ENCODE measurements at places on chromosomes 4 and X.
A peak's percentile ranks its signal among the peaks of the same experiment; 100 is the strongest.

GRCh38 chrX:115939636-115940160, 230.8 kb upstream of the AGTR2 start:
- DNase-seq: no peak

DNA sequence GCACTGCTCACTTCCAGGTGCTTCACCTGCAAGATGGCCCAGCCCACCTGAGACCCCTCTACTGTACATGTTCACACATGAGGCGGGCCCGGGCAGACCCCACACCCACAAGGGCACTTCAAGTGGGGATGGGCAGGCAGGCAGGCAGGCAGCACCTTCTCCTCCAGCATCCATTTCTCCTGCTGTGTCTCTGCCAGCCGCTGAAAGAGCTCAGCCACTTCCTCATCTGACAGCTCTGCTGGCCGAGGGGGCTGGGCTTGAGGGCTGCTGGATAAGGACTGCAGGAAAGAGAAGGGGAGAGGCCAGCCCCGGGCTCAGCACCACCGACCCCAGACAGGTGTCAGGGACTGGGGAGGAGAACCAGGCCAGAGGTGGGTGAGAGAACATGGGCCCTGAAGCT, 4.4 kb upstream of the KCND1 start:
- no peak for DNase-seq

GRCh38 chr4:104795264-104795939, 300.7 kb upstream of the CXXC4 start:
- no peak for DNase-seq

GRCh38 chr4:183960962-183961541, 55.9 kb downstream of the STOX2 start:
- DNase-seq: no peak

DNA sequence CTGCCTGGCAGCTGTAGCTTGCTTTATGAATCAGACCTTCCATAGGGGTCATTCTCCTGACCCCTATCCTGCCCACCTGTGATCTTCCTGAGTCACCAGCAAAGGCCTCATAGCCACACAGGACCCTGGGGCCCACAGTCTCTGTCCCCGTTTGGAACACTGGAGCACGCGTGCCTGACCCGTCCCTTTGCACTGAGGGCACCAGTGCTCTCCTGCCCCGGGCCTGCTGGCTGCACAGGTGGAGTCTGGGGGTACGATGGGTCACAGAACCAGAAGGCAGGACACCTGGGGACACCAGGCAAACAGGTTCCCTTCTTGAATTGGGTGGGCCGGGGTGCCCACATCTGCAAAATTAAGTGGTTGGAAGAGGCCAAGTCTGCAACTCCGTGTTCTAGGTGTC, 97.2 kb downstream of the CPZ start:
- no peak for DNase-seq

DNA sequence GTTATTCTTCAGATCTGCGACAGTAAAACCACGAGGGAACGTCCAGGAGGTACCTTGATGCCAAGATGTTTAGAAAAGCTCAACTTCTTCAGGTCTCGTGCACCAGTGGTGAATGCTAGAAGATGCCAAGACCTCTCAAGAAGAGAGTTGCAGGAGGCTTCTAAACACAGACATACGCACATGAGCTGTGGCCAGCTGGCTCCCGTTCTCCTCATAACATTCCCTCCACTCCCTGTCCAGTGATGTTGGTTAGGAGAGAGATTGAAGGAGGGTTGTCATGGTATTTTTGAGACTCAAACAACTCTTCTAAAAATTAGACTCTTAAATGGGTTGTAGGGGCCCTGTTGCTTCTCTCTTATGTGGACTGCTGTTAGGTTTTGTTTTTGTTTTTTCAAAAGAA, 184.3 kb downstream of the QDPR start:
- no peak for DNase-seq

DNA sequence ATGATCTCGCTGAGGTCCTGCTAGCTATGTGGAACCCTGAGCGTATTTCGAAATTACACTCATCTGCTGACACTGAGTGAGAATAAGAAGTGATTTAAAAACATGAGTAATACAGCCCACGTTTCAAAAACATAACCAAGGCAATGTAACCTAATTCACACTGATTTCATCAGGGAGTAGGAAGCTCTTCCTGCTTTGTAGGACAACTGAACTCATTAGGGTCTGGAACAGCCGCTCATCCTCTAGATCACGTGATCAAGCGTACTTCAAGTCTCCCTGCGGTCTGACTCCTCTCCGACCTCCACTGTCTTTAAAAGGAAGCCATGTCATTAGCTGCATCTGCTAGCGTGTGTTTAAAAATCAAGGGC, 138.0 kb downstream of the NSUN7 start:
- peak; percentile 52 for DNase-seq

GRCh38 chr4:6306299-6306698, 36.6 kb downstream of the WFS1 start:
- no peak for DNase-seq

GRCh38 chr4:517806-518070, 18.7 kb downstream of the PIGG start:
- DNase-seq: no peak

DNA sequence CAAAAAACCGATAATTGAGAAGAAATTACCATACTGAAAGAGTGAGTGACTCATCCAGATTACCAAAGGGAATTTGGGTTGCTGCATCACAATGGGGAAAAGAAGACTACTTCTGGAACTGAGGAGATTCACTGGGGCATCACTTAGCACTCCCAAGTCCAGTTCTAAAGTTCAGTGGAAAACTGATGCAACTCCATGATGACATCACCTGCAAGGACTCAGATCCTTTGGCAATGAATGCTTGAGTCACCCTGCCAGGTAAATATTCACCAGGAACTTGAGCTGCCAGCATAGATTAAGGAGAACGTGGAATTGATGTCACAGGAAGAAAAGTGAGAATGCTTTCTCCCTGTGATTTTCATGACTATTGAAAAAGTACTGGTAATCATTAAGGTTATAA, 32.0 kb upstream of the SMIM10L2A start:
- no peak for DNase-seq

- DNase-seq: no peak
Measured at GRCh38 chrX:37782359-37782758, 2.5 kb downstream of the CYBB start.

GRCh38 chr4:28868841-28869240, 1851.3 kb upstream of the PCDH7 start:
- peak; percentile 38 for DNase-seq

GRCh38 chr4:88108747-88109122, 49.7 kb downstream of the ABCG2 start:
- peak; percentile 15 for DNase-seq

DNA sequence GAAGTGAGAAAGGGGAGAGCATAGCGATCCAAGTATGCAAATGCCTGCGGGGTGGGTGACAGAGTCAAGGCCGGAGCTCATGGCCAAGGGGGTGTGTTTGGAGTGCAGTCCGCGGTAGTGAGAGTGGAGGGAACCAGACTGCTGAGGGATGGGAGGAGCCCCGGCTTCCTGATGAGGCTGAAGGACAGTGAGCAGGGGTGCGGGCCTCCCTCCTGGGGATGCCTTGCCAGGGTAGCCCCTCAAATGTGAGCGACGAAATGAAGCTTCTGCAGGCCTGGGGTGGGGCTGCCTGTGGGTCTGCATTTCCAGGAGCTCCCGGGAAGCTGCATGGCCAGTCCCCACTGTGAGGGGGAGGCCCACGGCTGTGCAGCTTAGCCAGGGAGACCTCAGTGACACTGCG, 45.0 kb downstream of the PSAPL1 start:
- no peak for DNase-seq

DNA sequence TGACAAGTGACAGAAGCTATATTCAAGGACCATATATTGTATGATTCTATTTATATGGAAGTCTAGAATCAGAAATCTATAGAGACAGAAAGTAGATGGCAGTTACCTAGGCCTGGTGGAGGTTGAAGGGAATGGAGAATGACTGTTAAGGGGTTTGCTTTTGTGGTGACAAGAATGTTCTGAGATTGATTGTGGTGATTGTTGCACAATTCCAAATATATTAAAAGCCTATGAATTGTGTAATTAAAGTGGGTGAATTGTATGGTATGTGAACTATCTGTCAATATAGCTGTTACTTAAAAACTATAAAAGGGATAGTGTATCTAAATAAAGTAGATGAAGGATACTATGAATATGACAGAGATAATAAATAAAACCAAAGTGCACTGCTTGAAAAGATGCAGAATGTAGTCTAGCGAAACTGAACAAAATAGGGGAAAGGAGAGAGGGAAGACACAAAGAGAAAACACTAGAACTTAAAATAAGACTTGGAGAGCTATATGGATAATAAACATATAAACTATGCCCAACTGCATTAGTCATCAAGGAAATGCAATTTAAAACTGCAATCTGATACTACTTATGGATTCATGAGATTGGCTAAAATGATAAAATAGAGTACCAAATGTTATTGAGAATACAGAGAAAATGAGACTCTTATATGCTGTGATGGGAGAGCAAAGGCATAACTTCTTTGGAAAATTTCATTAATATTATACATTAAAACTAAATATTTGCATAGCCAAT, 82.1 kb upstream of the BANK1 start:
- no peak for DNase-seq

DNA sequence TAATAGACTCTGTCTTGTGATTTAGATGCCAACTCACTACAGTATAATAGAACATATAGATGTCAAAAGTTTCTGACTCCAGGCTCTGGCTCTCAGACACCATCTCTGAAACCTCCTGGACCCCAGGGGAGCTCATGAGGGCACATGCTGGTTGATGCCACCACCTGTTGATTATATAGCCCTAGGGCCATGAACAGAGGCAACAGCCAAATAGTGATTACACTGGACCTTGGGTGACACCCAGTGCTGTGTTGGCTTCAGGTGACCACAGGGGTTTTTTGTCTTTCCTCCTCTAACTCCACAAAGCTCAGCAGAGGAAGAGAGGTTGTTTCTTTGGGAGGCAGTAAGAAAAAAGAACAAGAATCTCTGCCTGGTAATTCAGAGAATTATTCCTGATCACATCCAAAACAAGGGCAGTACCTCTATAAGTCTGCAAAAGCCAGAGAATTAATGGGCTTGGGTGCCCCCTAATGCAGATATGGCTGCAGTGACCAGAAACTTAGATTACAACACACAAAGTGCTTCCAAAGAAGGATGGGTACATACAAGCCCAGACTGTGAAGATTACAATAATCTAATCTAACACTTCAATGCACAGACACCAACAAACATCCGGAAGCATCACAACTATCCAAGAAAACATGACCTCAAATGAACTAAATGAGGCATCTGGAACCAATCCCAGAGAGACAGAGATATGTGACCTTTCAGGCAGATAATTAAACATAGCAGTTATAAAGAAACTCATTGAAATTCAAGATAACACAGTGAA, 1920.6 kb downstream of the ARAP2 start:
- DNase-seq: peak; percentile 13

GRCh38 chrX:19697416-19697815, 182.1 kb upstream of the MAP3K15 start:
- DNase-seq: no peak

DNA sequence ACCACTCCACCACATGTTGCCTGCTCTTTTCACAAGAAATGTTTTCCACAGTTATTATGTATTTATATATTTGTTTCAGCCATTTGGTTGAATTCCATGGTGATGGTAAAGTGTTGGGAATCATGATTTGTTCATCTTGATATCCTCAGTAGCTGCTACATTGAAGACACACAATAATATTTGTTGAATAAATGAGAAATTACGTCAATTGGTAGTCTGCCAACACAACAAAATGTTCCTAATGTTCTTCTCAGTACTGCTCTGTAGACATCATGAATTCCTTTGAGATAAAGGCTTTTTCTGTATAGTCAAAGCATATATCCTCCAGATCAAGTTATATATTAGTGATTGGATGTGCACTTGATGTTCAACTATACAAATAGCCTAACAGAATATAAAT, 29.5 kb downstream of the CXXC4 start:
- no peak for DNase-seq

GRCh38 chrX:302975-303374, 15.6 kb downstream of the GTPBP6 start:
- DNase-seq: no peak

GRCh38 chr4:13821522-13821921, 194.0 kb upstream of the BOD1L1 start:
- no peak for DNase-seq

GRCh38 chr4:15162465-15163283, 160.4 kb downstream of the CPEB2 start:
- DNase-seq: peak; percentile 32

DNA sequence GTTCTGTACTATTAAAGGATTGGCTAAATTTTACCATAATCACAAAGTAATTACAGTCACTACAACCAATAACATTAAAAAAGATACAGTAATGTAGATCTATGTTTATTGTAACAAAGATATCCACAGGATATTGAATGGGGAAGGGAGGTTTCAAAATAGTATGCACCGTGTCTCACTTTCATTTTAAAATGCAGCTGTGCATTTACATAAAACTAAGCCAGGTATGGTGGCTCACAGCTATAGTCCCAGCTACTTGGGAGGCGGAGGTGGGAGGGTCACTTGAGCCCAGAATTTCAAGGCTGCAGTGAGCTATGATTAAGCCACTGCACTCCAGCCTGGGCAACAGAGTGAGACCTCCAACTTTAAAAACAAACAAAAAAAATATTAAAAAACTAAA, 8.5 kb downstream of the SRP72 start:
- no peak for DNase-seq

DNA sequence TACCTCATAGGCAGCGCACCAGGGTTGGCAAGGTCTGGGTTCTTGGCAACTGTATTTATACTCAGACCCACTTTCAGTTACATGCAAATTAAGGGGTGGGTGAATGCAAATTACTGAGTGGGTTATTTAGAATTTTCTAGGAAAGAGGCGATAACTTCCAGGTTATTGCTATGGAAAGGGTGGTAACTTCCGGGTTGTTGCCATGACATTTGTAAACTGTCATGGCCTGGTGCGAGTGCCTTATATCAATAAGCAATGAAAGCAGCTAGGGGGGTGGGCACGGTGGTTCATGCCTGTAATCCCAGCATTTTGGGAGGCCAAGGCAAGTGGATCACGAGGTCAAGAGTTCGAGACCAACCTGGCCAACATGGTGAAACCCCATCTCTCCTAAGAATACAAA, 57.5 kb upstream of the SLC7A3 start:
- no peak for DNase-seq

GRCh38 chr4:109155084-109155483, 147.4 kb downstream of the COL25A1 start:
- no peak for DNase-seq

DNA sequence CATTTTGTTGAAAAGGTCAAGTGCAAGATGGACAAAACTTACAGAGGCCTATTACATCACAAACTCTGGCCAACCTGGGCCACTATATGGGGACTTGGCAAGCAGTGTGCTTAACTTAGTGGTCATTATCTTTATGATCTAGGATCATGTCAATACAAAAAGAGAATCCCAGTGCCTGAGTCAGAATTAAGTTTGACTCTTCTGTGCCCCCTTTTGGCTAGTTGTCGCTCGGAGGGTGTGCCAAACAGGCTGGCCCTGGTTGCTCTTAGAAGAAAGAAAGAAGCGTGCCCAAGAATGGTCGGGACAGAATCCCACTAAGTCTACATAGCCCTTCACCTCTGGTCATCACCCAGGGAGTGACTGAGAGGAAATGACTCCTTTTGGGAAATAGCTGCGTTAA, 100.1 kb downstream of the EIF4E start:
- DNase-seq: peak; percentile 18

GRCh38 chr4:172654457-172654856, 514.2 kb upstream of the GALNT7 start:
- no peak for DNase-seq
